Activated CD8-positive, alpha-beta T cell treated with anti-CD3 and anti-CD28 coated beads, Interleukin-2, amount 10 ng/mL, durations not matched to agents 7 days and 5 days (primary cell): ENCODE measurements at places on chromosomes 5 and 9. TPM values are rescaled to one million over a fixed set of nuclear protein-coding genes. Genes with fewer than 3 reads are reported as not detected.
A peak's percentile ranks its signal among the peaks of the same experiment; 100 is the strongest.

DNA sequence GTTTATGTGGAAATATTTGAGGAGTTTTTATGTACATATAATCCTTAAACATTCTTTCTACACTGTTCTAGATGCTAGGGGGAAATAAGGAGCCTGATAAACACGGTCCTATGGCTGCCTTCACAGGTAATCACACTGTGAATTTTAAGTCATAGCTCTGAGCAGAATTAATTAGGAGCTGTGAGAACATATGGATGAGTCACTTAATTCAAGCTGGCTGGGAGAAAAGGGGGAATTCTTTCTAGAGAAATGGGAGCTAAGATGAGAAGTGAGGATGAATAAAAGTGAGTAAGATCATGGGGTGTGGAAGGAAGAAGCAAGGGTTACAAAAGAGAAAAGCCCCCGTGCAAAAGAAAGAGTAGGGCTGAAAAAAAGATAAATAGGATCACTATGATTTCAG, 290.8 kb downstream of the DNAH5 start:
- H3K27me3 ChIP-seq = no peaks in the 10 kb centered on the region
- no peak for DNase-seq
- H3K4me3 ChIP-seq = no peak overlapping the region
- H3K36me3 ChIP-seq = no peaks in the 10 kb centered on the region

DNA sequence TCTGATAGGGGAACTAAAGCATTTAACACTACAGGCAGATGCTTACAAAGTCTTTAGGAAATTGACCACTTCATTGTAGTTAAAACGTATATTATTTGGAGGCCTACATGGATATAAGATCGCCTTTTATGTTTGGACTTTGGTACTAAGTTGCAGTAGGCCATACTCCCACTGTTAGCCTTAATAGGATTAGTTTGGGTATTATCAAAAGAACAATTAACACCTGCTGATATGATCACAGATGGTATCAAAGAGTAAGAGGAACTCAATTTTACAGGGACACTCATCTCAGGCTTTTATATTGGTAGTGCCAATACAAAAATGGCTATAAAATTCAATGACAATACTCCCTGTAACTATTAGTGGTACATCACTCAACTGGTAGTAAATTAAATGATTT, 1183.0 kb downstream of the MAT2B start:
- H3K27ac ChIP-seq = no peak overlapping the region
- H3K4me3 ChIP-seq = no peak overlapping the region
- DNase-seq = no peak
- no peaks in the 10 kb centered on the region for H3K27me3 ChIP-seq

- no peak overlapping the region for H3K4me3 ChIP-seq
- H3K36me3 ChIP-seq = no peaks in the 10 kb centered on the region
- no peak for DNase-seq
- no peaks in the 10 kb centered on the region for H3K27me3 ChIP-seq
These were observed 144.0 kb upstream of the CDH6 start for GRCh38 chr5:31049461-31049860.

DNA sequence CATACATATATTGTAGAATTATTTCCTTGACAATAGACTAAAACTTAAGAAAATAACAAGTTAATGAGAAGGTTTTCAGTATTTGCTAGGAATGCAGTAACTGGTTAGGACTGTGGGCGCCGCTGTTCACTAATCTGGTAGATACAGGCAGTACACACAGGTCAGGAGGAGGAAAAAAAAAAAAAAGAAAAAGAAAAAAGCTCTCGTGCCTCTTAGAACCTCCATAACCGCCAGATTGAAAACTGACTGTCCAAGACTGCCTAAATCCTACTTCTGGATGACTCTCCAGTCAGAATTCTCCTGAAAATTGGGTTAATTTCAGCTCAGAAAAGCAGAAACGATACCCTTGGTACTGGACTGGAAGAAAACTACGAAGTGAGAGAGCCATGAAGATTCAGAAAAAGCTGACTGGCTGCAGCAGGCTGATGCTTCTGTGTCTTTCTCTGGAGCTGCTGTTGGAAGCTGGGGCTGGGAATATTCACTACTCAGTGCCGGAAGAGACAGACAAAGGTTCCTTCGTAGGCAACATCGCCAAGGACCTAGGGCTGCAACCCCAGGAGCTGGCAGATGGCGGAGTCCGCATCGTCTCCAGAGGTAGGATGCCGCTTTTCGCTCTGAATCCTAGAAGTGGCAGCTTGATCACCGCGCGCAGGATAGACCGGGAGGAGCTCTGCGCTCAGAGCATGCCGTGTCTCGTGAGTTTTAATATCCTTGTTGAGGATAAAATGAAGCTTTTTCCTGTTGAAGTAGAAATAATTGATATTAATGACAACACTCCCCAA, at the start of gene PCDHGA1:
Gene PCDHGA1, plus strand, starts transcription at position 216 of the 782 bp plus-strand sequence.
- H3K36me3 ChIP-seq = peaks cover 7% of the 10 kb centered on the region
- DNase-seq = peak; percentile 43
- H3K27ac ChIP-seq = no peak within 1 kb of the TSS
- H3K4me1 ChIP-seq = peaks cover 5% of the 10 kb centered on the region
- H3K4me3 ChIP-seq = no peak within 1 kb of the TSS

- DNase-seq = no peak
- H3K27ac ChIP-seq = no peak overlapping the region
- H3K36me3 ChIP-seq = no peaks in the 10 kb centered on the region
- H3K4me3 ChIP-seq = no peak overlapping the region
These were observed 16.8 kb downstream of the AMBP start for GRCh38 chr9:114061292-114061691.

- H3K4me1 ChIP-seq = no peaks in the 10 kb centered on the region
- H3K4me3 ChIP-seq = no peak overlapping the region
- no peak overlapping the region for H3K27ac ChIP-seq
These were observed 75.6 kb upstream of the SPRY4 start for GRCh38 chr5:142400415-142400814.

DNA sequence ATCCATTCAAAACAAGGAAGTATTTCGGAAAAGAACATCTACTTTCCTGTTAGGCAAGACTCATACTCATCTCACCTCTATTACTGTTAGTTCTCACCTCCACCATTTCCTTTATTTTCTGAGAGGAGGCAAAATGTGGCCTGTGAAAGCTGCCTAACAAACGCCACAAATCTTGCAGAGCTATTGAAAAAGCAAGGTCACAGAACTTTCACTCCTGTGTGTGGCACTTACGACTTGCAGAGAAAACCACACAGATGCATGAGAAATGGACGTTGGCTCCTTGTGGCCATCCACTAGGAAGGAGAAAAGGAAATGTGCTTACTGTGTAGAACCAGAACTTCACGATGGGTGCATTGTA, 195.8 kb upstream of the KLF9 start:
- H3K27me3 ChIP-seq = peaks cover 16% of the 10 kb centered on the region
- no peak for DNase-seq
- H3K4me1 ChIP-seq = peaks cover 6% of the 10 kb centered on the region
- no peaks in the 10 kb centered on the region for H3K36me3 ChIP-seq

DNA sequence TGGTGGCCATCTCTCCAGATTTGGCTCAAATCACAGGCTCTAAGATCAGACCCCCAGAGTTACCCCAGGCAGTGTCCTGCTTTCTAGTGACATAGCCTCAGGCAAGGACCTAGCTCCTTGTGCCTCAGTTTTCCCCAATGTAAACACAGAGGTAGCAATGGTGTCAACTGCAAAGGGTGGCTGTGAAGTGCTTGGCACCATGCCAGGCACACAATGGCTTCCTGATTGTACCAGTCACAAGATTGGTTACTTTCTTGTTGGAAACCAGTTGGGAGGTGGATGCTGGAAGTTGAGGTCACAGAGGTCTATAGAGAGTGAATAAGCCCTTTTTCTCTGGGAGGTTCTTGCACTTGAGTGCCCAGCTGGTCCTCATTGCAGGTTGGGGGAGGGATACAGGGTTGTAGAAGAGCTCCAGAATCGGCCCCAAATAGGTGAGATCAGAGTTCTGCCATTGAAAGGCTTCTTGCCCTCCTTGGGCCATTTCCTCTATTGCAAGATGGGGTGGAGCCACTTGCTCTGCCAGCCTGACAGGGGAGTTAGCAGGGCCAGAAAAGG, 2.3 kb downstream of the STKLD1 start:
- H3K27me3 ChIP-seq = peaks cover 3% of the 10 kb centered on the region
- H3K4me1 ChIP-seq = peaks cover 24% of the 10 kb centered on the region
- no peak for DNase-seq
- H3K27ac ChIP-seq = no peak overlapping the region

DNA sequence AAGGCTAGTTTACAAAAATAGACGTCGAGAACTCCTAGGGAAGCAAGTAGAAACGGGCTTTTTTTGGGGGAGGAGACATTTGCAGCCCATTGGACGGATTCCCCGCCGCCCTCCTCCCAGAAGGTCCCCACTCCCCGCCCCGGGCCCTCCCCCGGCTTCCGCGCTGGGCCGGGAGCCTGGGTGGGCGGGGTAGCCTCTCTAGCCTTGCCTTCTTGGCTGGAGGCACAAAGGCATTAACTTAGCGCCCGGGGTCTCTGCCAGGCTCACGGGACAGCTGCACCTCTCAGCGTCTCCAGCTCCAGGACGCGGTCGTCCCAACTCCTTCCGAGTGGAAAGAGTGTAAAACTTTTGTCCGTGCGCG, at the start of gene DMRTA1:
Gene DMRTA1, plus strand, starts transcription at position 236 of the 361 bp plus-strand sequence. CDS start 242 bp downstream, outside the sequence.
- no peak within 1 kb of the TSS for H3K27ac ChIP-seq
- H3K36me3 ChIP-seq = peaks cover 2% of the 10 kb centered on the region
- peaks cover 5% of the 10 kb centered on the region for H3K4me1 ChIP-seq
- no peak for DNase-seq

- H3K36me3 ChIP-seq = no peaks in the 10 kb centered on the region
- H3K27me3 ChIP-seq = peaks cover 19% of the 10 kb centered on the region
- H3K4me1 ChIP-seq = no peaks in the 10 kb centered on the region
- no peak overlapping the region for H3K27ac ChIP-seq
- DNase-seq = no peak
These were observed 525.2 kb downstream of the AGTPBP1 start for GRCh38 chr9:85216601-85217000.

- DNase-seq = no peak
- no peaks in the 10 kb centered on the region for H3K36me3 ChIP-seq
- H3K4me3 ChIP-seq = no peak overlapping the region
- peaks cover 72% of the 10 kb centered on the region for H3K27me3 ChIP-seq
- no peak overlapping the region for H3K27ac ChIP-seq
These were observed 4.6 kb upstream of the PRDM12 start for GRCh38 chr9:130659699-130660248.

- no peaks in the 10 kb centered on the region for H3K36me3 ChIP-seq
- no peaks in the 10 kb centered on the region for H3K4me1 ChIP-seq
- H3K4me3 ChIP-seq = no peak overlapping the region
- no peaks in the 10 kb centered on the region for H3K27me3 ChIP-seq
- no peak for DNase-seq
These were observed 152.0 kb downstream of the PRR16 start for GRCh38 chr5:120615967-120616645.

DNA sequence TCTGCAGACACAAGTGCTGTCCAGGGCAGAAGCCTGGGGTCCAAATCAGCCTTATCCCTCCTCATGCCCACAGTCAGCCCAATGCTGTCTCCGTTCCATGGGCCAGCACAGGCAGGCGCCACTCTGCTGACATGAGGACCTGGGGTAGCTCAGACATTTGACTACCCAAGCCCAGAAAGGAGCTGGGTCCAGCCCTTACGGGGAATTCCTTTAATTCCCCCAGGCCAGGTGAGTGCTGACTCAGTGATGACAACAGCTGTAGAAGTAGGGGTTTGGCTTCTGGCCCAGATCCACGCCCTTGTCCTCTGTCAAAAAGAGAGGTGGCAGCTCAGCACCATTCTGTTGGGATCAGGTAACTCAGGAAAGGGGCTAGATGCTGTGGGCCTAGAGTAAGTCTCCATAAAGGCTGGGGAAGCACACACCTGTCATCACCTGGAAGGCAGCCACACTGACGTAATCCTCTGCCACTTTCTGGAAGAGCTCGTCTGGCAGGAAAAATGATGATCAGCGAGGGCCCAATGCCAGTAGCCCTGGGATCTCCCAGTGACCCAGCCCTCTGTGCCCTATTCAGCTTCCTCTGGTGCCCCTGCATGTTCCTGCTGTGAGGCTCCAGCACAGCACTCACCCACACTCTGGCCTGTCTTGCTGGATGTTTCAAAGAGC, 1.9 kb downstream of the RAB24 start:
- H3K27me3 ChIP-seq = no peaks in the 10 kb centered on the region
- peak overlapping the region; percentile 90 for H3K27ac ChIP-seq
- H3K4me3 ChIP-seq = peak overlapping the region; percentile 93

- H3K36me3 ChIP-seq = no peaks in the 10 kb centered on the region
- peak; percentile 89 for DNase-seq
- no peak overlapping the region for H3K4me3 ChIP-seq
- H3K4me1 ChIP-seq = peaks cover 12% of the 10 kb centered on the region
- no peak overlapping the region for H3K27ac ChIP-seq
These were observed 28.4 kb upstream of the SLC12A7 start for GRCh38 chr5:1140171-1140817.

DNA sequence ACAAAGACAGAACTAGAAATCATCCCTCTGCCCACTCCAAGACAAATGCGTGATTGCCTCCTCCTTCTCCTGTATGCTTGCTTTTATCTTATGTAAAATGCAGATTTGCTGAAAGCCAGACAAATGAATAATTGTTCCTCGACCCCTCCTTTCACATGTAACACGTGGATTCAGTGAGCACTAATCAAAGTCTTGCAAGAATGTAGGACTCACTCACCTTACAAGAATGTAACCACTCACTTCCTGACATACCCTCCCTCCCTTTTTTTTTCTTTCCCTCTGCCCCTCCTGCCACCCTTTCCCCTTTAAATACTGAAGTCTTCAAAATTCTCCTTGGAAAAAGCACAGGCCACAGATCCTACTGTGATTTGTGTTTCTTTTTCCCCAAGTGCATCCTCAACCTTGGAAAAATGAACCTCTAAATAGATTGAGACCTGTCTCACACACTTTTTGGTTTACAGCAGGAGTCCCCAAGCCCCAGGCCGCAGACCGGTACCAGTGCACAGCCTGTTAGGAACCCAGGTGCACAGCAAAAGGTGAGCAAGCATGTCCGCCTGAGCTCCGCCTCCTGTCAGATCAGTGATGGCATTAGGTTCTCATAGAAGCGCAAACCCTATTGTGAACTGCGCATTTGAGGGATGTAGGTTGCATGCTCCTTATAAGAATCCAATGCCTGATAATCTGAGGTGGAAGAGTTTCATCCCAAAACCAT, 29.4 kb upstream of the HSD17B3 start:
- no peaks in the 10 kb centered on the region for H3K4me1 ChIP-seq
- H3K36me3 ChIP-seq = no peaks in the 10 kb centered on the region
- no peak for DNase-seq
- H3K27me3 ChIP-seq = no peaks in the 10 kb centered on the region
- no peak overlapping the region for H3K27ac ChIP-seq

- H3K27ac ChIP-seq = no peak overlapping the region
- no peak overlapping the region for H3K4me3 ChIP-seq
- no peaks in the 10 kb centered on the region for H3K4me1 ChIP-seq
- H3K36me3 ChIP-seq = no peaks in the 10 kb centered on the region
- no peak for DNase-seq
These were observed 52.0 kb downstream of the OLFM1 start for GRCh38 chr9:135139366-135139959.

TUSC1 gene
- 0.10 TPM for total RNA-seq

FGD3 gene
- 104 TPM for total RNA-seq

PKD2L2 gene
- total RNA-seq = not detected

RHOBTB3 gene
- 0.21 TPM for total RNA-seq

CDKN2B gene
- total RNA-seq = 2.3 TPM

SGCD gene
- not detected for total RNA-seq
